ENCODE measurements at places on chromosomes 3 and 15.
A peak's percentile ranks its signal among the peaks of the same experiment; 100 is the strongest.

- DNase-seq = no peak
Observed at GRCh38 chr3:60316121-60316797, 935.0 kb downstream of the FHIT start.

DNA sequence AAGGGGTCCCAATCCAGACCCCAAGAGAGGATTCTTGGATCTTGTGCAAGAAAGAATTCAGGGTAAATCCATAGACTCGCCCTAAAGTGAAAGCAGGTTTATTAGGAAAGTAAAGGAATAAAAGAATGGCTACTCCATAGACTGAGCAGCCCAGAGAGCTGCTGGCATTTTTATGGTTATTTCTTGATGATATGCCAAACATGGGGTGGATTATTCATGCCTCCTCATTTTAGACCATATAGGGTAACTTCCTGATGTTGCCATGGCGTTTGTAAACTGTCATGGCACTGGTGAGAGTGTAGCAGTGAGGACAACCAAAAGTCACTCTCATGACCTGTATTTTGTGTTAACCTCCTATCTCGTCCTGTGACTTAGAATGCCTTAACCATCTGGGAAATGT is 142.2 kb downstream of the DOCK3 start:
- no peak for DNase-seq

DNA sequence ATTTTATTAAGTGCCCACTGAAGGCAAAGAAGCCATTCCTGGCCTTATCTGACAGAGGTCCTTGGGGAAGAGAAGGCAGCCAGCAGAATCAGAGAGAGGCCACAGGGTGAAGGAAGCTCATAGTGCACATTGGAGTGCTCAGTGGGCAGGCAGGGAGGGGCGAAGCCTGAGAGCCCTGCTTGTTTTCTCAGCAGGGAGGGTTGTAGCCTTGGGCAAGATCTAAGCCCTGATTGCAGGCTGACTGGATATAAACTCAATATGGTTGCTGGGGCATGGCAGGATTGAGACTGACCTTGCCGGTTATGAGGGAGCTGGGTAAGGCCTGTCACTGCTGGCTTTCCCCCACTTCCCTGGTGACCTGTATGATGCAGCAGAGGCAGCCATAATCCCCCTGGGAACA is 7.5 kb upstream of the IGSF11 start:
- DNase-seq = no peak

GRCh38 chr3:40574661-40575060 is 49.9 kb downstream of the ZNF621 start:
- DNase-seq = peak; percentile 64
